ENCODE measurements at places on chromosomes 2 and 18. TPM values are rescaled to one million over a fixed set of nuclear protein-coding genes. Genes with fewer than 3 reads are reported as not detected.
A peak's percentile ranks its signal among the peaks of the same experiment; 100 is the strongest.

GRCh38 chr2:12277241-12278034 lies 439.3 kb upstream of the TRIB2 start:
- no peak for DNase-seq

DNA sequence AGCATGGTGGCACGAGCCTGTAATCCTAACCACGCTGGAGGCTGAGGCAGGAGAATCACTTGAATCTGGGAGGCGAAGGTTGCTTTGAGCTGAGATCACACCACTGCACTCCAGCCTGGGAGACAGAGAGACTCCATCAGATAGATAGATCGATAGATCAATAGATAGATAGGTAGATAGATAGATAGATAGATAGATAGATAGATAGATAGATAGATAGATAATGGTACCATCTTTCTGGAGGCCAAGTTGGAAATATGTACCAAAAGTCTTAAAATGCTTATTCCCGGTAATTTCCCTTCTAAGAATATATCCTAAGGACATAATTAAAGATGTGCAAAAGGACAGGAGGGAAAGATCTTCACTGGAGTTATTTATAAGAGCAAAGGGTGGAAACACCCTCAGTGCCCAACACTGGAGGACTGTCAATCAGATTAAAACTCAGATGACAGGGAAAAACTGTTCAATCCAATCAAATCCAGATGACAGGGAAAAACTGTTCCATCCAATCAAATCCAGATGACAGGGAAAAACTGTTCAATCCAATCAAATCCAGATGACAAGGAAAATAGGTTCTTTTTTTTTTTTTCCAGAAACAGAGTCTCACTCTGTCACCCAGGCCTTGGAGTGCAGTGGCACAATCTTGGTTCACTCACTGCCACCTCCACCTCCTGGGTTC lies 49.0 kb upstream of the UBE2F start:
- no peak for DNase-seq

DNA sequence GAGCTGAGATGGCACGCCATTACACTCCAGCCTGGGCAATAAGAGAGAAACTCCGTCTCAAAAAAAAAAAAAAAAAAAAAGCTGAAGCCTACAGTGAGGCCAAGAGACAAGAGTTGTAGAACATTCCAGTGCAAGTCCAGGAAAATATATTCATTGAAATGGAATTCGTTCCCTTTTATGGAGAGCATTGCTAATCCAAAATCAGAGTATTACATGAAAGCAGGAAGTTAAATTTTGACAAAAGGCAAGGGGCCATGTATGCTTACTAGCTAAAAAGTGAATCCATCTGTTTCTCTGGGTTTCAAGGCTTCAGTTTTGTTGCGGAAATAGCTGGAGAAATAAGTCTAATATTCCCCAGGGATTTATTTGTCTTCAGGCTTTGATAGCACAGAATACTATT lies 471.7 kb downstream of the THSD7B start:
- DNase-seq, result peak; percentile 51

GRCh38 chr2:83085869-83086268 lies 1373.2 kb downstream of the SUCLG1 start:
- no peak for DNase-seq

- DNase-seq, result peak; percentile 99
Observed at GRCh38 chr2:160207804-160208654, 8.0 kb upstream of the ITGB6 start.

DNA sequence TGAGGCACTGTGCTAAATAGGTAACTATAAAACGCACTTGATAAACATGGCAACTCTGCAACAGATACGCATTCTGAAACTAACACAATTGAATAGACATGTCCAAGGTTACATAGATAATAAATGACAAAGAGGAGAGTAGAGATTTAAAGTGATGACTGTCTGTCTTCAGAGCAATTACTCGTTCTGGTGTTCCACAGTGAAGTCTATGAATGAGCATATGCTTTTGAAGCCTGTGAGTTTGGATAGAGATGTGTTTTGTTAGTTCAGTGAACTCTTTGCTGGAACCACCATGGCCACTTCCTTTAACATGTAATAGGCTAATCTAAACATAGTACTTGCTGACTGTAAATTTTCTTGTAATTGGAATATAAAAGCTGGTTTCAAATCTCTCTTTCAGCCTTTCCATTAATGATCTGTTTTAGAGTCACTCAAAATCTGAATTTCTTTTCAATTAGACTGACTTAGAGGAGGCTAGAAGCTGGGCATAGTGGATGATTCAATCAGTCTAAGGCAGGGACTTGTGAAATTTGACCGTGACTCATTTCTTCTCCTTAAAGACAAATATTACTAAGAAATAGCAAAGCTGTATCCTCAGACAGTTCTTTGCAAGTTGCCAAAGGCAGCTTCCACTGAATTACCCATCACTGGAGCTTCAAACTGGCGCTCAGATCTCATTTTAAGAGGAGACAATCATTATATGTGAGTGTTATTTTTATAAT lies 1130.1 kb upstream of the CELF4 start:
- DNase-seq, result peak; percentile 5

DNA sequence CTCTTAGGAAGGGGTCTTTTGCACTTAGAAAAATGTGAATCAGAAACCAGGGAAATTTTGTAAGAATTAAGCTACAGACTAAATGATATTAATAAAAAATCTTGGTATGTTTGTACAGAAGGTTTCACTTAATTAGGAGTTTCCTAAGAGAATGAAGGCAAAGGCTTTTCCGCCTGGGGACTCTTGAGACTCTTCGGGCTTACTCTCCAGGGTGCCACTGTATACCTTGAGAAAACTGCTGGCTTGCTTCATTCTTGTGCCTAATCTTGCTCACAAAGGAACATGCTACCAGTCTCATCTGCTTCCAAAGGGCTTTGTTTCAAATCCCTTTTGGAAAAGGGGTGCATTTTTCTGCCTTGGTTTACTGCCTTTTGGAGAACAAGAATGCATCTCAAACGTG lies 49.5 kb downstream of the ACTR2 start:
- no peak for DNase-seq

DNA sequence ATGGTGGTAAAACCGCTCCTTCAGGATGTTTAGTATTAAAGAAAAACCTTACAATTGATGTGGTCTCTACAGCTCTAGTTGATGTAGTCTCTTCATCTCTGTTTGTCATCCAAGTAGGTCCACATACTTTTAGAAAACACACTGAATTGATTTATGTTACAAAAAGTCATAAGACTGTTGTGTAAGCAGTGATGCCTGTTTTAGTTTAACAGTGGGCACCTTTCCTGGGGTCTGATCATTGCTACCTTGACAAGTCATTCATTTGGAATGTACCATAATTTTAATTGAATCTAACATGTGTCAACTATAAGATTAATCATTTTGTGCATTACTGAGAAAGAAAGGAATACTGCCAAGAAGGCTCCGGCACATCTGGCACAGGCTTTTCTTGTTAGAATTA lies 34.3 kb downstream of the GIGYF2 start:
- DNase-seq, result peak; percentile 2

- DNase-seq, result no peak
Observed at GRCh38 chr18:46072376-46072867, 362 bp upstream of the PSTPIP2 start.

DNA sequence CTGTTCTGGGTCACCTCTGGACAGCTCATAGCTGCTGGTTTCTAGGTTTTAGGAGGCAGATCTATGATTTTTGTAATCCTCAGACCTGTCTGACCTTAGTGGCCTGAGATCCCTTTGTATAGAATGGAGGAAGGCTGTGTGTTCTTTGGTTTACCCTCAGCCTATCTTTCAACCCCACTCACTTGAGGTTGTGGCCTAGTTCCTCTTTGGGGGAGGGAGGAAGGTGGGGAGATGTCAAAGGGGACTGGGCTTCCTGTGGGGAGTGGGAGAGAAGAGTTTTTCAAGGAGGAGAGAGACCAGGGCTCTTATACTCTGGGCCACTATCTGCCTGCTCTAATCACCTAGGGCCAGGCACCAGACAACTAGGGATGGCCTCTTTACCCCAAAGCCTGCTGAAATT lies 28.5 kb downstream of the SEMA4F start:
- DNase-seq, result no peak

DNA sequence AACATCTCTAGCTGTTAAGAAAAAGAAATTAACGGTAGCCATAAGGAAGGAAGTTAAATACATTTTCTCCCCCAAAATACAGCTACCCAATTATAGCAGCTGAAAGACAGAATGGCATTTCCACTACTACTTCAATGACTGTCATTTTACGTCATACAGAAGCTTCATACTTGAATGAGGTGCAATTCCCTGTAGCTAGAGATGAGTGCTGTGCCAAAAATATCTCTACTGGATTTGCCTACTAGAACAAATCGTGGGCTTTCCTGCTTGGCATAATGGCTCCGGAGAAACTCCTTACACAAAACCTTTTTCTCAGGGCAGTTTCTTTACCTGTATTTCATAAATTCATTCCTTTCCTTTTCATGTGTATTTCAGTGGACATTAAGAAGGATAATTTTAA lies 36.3 kb upstream of the NRXN1 start:
- DNase-seq, result no peak

DNA sequence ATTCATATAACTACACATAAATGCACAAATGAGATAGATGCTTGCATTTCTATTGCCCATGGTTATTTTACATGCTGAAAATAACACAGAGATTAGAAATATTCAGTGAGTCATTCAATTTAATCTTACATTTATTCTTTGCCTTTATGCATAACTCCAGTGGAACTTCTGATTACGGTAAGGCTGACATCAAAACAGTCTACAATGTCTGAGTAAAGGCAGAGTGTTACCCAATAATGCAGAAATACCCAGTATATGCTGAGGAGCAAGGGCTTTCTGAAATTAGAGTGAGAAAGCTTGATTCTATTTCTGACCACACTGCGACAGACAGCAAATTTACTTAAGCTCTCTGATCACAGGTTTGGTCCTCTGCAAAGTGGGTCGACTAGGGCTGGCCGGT lies 9.2 kb downstream of the NMI start:
- DNase-seq, result no peak

Gene LHCGR
- not detected for total RNA-seq

Measured in M059J (cell line).